ENCODE measurements at places on chromosomes 2 and 18.

DNA sequence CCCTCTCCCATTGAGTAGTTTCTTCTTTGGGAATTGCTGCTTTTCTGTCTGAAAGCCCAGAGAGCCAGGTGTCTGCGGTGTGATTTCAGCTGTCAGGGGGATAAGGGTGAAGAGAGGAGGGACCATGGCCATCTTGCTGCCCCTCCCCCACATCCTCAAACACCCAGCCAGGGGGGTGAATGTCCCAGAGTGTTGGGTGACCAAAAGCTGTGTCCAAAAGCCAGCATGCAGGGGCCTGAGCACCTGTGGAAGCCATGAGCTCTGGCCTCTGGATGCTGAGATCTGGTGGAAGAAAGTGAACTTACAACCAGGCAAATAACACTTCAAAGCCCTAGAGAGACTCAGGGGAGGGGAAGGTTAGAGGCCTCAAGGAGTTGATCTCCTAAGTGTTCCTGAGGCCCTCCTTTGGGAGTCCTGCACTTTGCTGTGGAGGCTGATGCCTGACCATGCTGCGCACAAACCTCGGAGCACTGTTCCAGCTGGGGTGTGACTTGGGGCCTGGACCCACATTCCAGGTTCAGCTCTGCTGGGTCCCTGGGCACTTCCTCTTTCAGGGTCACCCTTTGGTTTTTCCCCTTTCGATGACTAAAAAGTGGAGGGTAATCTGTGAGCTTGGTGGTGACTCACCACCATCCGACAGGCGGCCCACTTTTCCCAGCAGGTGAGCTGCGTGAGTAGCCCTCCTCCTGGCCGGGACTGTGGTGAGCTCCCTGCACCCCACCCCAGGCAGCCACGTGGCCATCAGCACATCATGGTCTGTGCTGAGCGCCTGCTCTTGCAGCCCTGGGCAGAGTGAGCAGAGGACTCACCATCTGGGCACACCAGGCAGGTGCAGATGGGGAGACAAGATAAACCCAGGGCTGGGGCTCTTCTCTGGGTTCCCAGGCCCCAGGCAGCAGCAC is 66.8 kb upstream of the FOSL2 start:
- no peak for DNase-seq

DNA sequence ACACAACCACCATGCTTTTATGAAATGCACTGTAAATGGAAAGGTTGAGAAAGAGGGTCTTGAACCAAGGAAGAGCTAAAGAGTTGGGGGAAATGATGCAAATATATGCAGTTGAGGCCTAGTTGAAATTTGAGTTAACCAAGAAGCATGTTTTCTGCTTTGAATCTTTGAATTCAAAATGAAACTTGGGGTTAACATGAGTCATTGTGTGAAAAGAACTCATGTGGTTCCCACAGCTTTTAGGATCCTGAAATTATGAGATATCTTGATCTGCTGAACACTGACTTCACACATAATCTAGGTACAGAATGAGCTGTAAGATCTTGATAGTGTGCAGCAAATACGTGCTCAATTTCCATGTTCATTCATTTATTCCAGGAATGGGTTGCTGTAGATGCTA is 422.9 kb upstream of the TRIB2 start:
- no peak for DNase-seq

GRCh38 chr18:48711651-48712486 is 173.0 kb downstream of the CTIF start:
- no peak for DNase-seq

GRCh38 chr2:207437524-207438143 is 92.1 kb upstream of the CREB1 start:
- DNase-seq, result no peak

DNA sequence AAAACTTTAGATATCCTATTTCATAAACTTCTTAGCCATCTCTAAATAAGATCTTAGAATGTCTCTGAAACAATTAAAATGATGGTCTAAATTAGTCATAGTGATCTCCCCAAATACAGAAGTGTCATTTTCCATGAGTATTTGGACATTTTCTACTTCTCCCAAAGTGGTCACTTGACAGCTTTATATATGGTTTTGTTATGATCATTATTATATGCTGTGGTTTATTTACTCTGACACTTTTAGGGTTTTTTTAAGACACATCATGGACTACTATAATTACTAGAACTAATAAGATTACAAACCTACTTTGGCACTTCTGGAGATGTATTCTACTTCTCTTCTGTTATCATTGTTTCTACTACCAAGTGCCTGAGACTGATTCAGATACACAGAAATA is 47.1 kb downstream of the SLC25A12 start:
- no peak for DNase-seq

DNA sequence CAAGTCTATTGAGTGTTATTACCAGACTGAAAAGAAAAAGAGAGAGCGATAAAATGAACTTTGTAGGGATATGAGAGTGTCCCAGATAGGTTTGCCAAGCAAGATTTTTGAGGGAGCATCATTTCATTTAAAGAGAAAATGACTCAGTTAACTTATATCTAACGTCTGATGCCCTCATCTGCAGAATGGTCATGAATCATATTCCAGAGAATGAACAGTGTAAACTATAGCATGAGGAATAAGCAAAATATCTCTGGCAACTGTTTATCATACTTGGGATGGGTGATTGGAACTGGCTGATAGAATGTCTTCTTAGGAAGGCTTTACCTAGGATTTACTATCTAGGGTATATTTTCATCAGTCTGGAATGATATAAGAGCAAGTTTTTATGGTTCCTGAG is 289.4 kb downstream of the CMPK2 start:
- no peak for DNase-seq

DNA sequence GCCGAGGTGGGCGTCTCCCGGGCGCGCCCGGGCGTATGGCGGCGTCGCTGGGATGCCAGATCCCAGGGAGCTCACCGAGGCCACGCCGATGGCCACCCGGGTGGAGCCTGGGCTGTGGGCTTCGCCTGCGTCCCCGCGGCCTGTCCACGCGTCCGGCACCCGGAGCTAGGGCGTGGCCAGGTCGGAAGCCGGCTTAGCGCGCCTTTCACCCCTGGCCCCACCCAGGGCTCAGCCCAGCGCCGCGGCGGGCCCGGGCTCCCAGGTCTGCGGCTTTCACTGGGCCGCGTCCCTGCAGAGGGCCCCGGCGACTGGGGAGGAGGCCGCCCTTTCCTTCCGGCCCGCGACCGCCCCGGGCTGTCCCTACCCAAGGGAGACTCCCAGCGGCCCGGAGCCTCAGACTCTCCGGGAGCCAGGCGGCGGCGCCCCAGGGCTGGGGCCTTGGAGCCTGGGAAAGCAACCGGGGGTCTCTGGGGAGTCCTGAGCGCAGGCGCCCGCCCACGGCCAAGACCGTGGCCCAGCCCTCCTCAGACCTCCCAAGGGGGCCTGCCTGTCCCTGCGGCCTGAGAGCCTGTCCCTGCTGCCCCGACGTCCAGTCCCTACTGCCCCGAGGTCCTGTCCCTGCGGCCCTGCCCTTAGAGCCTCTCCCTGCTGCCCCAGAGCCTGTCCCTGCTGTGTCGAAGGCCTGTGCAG is 36.3 kb upstream of the ITM2C start:
- DNase-seq, result no peak

DNA sequence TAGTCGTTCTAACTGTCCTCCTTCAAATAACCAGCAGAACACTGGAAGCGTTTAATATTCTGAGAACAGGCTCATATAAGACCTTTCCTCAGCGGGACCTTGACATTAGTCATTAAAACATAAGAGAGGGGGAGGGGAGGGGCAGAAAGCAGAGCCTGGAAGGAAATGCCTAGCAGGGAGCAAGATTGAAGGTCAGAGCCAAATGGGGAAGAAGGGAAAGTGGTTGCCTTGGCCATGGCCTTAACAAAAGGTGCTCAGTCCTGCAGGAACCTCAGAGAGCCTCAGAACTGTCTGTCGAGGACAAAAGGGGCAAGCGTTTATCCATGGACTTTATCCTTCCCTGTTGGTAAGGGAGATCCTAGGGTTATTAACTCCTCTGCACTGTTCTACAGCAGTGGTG is 856 bp upstream of the PLA2R1 start:
- no peak for DNase-seq

- DNase-seq, result no peak
Observed at GRCh38 chr18:72846736-72847533, 20.9 kb downstream of the NETO1 start.

- no peak for DNase-seq
Observed at GRCh38 chr18:68740966-68741365, 26.1 kb upstream of the TMX3 start.

DNA sequence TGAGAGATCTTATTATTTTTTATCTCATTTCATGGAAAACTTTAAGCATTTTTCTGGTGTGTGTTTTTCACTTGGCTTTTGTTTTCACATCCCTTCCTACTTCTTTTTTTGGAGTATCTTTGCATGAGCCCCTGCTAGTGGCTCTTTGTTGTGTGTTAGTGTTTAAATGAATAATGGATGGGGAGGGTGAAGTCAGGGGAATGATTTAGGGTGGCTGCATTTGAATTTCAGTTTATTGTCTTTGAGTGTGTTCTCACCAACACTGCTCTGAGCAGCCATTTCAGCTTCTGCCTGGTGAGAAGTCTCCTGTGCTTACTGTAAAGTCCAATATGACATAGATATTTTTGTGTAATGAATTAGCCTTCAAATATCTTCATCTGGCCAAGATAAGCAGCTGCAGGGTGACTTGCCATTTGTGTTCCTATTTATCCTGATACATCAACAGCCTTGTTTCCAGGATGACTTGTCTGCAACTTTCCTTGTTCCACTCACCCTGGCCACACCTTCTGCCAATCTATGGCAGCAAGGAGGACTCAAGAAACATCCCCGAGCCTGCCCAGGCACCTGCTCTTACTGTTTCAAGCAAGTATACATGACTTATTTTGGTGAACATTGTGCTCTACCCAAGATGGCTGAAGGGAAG is 182.6 kb downstream of the PDE11A start:
- no peak for DNase-seq

DNA sequence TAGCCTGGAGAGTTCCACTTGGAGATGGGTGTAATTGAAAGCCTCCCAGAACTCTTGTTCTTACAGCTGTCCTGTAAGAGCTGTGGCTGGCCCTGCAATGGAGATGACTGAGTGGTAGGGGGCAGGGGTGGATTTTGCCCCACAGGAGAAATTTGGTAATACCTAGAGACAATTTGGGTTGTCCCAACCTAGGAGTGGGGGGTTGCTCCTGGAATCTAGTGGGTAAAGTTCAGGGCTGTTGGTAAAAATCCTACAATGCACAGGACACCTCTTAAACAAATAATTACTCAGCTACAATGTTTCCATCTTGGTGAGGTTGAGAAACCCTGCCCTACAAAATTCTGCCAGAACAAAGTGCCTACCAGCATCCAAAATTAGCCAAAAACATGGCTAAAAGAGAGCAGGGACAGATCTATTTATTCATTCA is 181.1 kb upstream of the SH3BP4 start:
- DNase-seq, result no peak

- DNase-seq, result no peak
Observed at GRCh38 chr2:88245109-88245508, 75.0 kb downstream of the THNSL2 start.

DNA sequence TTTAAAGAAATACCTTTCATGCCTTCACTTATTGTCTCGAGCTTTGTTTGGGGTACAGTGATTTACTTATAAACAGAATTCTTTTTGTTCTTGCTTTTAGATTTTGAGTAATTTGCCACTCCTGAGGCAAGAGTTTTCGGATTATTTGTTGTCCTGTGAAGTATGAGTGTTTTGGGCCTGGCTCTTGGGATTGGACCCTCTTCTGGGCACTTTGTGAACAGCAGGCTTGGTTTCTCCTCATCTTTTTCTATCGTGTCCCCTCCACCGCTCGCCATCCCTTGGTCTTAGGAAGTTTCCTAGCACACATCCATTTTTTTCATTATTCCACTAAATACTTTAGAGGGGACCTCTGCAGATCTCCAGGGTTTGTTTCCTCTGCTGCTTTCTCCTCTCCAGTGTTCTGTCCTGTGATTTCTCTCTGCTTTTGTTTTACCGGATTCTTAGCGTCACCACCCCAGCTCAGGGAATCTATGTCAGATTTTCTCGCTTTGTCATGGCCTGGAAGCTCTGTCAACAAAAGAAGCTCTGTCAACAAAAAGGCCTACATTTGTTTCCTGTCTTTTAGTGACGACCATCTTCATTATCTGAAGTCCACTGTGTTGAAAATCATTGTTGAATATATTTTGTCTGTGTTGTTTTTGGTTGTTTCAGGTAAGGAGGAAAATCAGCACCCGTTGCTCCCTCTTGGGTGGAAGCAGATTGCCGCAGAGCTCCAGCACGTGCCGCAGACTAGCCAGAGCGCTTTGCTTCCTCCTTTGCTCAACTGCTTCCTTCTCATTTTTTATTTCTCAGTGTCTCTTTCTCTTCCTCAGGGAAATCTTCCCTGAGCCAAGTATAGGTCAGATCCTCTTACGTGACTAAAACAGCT is 27.8 kb downstream of the ANKRD62 start:
- no peak for DNase-seq

- DNase-seq, result no peak
Observed at GRCh38 chr2:110983133-110983532, 137.6 kb upstream of the BCL2L11 start.

DNA sequence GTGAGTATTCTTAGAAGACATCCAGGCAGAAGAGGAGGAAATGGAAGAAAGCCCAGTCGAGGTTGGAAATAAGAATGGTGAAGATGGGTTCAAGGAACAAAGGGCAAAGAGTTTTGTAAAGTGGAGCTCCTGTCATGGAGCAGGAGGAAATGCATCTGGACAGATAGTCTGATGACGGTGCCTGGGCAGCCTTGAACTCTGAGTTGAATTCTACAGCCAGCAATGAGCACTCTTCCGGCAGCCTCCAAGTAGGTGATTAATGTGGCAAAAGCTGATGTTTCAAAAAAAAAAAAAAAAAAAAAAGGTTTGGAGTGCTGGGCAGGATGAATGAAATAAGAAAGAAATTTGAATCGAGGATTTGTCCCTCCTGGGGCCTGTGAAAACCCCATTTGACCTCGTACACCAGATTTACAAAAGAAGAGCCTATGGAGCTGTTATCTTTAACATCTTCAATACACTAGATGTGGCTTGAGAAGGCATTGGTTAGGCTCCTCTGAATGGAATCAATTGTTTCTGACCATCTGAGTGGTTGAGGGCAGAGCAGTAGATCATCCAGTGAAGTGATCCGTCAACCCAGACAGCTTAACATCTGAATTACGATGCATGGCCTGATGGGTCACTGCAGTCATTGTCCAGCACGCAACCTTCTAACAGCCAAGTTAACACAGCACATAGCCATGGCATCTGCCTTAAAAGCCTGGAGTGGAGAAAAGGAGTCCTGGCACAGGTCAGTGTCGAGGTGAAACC is 449.7 kb downstream of the TXNL1 start:
- DNase-seq, result no peak

- no peak for DNase-seq
Observed at GRCh38 chr2:48092846-48093803, 186.8 kb upstream of the FBXO11 start.

DNA sequence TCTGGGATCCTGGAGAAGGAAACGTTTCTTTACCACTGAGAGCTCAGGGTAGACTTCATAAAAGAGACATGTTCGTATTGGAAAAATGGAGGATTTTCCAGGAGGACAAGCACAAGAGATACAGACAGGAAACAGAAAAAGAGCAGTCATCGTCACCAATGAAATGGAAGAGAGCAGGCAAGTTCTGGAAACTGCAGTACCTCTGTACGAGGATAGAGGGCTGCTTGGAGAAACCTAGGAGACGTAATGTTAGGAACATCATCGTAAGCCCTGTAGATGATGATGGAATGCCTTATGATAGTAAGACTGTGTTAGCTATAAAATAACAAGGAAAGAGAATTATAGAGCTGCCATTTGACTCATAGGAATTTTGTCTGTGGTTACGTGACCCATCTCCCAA is 121.1 kb upstream of the KLHL14 start:
- DNase-seq, result no peak

Measured in AG09309 (cell line).